ENCODE measurements at places on chromosomes 16 and 17.

DNA sequence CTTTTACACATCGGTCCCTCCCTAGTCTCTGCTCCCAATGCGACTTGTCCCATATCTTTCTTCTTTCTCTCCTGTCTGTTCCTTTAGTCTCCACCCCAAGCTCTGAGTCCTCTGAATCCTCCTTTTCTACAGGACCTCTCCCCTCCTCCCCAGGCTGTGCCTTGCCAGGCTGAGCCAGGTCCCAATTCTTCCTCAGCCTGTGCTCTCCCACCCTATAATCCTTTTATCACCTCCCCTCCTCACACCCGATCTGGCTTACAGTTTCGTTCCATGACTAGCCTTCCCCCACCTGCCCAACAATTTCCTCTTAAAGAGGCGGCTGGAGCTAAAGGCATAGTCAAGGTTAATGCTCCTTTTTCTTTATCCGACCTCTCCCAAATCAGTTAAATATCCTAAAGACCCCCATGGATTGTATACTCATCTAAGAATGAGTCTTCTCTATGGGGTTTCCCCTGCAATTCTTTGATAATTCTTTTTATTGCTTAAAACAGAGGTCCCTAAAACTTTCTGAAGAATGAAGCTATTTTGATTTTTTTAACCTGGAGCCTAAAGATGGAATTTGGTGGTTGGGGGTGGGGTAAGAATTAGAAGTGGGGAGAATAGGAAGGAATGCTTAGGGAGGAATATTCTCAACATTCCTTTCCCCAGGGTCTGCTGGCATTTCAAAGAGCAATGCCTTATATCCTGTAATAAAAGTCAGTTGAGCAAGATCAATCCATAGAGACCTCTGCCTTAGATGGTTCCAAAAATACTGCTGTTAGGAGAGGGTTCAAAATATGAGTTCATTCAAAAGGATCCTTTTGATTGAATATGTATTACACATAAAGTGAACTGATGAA is 102.8 kb downstream of the MYO1D start:
- no peak for DNase-seq

DNA sequence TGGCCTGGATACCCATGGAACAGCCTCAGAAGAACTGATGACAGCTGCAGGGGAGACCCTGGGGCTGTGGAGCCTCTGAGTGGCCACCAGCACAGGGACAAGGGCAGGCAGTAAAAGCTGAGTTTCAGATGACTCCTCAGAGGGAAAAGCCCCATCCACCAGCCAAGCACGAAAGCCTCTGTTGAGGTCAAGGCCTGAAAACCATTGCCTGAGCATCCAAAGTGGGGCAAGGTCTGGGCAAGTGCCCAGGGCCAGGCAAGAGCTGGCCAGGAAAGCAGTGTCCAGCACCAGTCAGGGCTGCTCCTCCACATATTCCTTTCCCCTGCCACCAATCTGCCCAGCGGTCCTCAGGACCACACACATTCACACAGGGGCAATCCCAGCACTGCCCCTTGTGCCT is 16.4 kb downstream of the ATP6V0D1 start:
- DNase-seq: no peak

- DNase-seq: no peak
Observed at GRCh38 chr17:21524211-21524591, 148.0 kb downstream of the KCNJ12 start.

DNA sequence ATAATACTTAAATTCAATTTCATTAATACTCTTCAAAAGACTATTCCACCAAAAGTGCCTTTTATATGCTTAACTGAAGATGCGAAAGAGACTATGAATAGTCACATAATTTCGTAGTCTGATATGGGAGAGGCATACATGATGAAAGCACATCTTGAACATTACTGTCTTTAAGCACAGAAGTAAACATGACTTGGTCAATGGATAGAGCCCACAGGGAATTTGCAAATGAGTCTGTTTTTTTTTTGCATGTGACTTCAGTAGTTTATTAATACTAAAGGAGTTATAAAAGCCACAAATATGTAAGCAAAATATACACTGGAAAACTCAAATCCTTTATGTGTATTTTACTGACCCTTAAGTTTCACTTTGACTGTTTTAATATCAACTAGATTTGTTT is 15.9 kb downstream of the ADPRM start:
- DNase-seq: no peak

GRCh38 chr17:58403311-58403710 is 14.0 kb downstream of the RNF43 start:
- DNase-seq: no peak

DNA sequence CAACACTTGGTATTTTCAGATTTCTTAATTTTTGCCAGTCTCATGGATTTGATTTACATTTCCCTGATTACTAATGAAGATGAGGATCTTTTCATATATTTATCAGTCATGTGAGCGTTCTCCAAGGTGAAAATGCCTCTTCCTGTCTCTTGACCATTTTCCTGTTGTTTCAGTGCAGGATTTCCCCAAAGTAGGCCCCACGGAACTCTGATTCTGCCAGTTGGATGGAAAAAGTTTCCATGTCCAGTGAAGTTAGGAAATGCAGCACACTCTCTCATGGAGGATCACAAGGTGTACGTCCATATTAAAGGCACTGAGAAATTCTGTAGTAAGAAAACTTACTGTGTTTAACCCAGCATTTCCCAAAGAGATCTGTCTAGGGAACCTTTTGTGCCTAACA is 16.5 kb upstream of the LIMD2 start:
- DNase-seq: no peak

DNA sequence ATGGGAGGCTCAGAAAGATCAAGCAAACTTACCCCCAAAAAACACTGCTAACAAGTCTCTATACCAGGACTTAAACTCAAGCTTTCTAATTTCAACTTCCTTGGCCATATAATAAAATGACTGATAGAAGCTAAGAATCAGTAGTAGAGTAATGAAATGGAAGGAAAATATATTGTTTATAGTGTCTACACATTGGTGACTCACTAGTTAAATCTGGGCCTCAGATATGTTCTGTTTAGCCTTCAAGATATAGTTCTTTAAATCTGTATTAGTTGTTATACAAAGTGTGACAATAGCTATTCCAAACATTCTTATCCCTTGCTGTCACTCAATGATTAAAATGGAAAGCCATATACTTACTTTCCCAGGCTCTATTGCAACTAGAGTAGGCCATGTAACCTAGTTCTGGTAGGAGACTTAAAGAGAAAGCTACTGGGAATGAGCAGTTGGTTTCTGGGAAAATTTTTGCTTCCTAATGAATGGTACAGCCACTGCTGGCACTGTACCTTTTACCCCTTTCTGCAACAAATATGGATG is 18.3 kb downstream of the SSH2 start:
- no peak for DNase-seq

DNA sequence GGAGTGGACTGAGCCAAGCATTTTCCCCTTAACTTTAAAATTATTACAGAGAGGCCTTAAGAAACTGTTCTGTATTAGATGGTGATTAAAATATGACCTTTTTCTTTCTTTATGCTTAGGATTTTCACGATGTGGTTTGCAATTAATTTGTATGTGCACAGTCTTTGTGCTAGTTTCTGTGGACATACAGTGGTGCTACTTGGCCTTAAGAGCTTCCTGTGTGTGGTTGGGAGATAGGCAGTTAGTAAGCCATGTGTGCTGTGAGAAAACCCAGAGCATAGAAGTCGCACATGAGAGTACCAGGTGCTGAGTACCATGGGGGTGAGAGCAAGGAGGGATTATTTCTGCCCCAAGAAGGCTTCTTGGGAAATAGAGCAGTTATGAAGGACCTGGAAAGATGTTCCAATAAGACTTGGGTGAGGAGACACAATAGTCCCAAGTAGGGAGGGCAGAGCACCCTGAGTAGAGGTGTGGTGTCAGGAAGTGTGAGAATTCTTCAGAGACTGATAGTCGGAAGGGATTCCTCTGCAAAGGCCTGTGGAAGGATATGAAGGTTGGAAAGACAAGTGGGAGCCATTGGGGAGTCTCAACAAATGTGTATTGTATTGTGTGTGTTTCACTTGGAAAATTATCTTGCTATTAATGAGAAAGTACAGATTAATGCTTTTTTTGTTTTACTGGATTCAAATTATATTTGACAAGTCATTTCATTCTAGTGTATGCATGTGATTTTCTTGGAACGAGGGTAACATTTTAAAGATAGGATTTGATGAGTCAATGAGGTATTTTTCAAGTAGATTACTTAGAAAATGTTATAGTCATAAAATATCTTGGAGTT is 239.9 kb downstream of the PRKCA start:
- no peak for DNase-seq

DNA sequence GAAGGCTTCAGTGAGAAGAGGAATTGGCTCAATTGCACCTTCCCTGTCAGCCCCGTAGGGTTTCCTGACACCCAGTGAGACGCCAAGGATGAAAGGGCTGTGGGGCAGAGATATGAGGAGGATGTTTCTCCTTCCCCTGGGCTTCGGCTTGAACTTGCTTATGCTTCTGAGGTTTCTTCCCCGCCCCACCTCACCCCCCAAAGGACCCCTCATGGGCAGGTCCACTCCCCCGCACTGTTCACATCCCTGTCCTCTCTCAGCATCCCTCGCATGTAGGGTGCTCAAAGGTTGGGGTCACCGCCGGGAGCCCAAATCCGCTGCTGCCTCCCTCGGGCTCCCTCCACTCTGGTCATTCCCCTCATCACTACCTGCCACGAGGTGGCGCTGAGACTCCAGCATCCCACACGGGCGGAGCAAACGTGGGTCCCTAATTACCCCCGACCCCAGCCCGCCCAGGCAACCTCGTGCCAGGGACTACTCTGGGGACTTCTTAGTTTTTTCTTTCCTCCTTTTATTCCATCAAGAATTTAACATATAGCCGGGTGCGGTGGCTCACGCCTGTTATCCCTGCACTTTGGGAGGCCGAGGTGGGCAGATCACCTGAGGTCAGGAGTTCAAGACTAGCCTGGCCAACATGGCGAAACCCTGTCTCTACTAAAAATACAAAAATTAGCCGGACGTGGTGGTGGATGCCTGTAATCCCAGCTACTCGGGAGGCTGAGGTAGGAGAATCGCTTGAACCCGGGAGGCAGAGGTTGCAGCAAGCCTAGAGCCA is 3.3 kb upstream of the TRARG1 start:
- DNase-seq: peak; percentile 38

DNA sequence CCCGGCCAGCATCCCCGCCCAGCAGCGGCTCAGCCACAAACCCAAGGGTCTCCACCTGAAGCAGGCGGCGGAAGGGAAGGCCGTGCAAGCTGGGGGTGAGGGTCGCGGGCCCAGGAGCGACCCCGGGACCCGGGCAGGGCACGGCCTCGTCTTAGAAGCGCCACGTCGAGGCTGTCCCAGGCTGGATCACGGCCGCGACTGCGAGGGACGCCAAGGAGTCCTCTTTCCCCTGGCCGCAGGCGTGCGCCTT is 538 bp upstream of the CCNF start:
- DNase-seq: no peak

DNA sequence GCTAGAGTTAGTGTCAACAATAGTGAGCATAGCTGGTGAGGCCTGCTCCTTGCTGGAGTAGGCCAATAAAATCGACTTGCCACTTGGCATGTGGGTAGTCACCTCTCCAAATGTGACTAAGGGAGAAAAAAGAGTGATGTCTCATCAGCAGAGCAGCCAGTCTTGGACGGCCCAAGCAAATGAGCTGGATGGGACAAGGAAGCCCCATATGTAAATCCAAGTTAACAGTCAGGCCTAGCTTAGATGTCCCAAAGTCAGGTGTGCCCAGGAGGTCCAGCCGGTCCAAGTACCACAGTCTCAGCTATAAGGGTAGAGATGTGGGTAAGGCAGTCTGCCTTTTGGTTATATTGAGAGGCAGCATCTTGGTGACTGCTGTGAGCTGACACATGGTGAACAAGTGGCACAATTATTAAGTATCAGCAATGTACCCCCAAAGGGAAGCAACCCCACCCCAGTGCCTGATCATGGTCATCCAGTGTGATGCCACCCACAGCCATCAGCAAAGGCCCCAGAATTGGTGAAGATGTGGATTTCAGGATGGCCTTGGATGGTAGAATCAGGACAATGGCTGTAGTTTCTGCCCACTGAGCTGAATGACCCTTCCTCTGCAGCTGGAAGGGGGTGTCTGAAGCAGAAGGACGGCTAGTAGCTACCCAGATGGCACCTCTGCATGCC is 83.4 kb downstream of the TNFRSF13B start:
- no peak for DNase-seq

DNA sequence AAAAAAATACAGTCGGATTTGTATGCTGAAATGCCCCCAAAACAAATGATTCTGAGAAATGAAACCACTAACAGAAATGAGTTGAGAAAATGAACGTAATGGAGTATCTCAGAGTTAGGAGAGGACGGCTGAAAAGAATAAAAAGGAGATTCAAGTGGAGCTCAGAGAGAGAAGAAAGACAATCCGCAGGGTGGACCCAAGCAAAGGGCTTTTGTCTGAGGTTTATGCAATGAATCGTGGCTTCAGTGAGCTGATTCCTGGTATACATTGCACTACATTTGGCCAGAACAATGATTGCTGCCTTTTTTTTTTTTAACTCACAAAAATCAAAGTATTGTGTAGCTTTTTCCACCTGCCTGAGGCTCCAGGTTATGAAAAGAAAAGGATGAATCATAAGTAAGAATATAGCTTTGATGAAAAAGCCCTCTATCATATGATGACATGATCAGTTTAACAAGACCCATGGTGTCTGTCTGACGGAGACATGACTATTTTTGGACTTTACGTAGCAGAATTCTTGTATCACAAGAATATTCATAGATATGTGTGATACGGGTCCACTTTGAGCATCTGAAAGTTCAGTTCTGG is 4.4 kb upstream of the MED9 start:
- DNase-seq: no peak

DNA sequence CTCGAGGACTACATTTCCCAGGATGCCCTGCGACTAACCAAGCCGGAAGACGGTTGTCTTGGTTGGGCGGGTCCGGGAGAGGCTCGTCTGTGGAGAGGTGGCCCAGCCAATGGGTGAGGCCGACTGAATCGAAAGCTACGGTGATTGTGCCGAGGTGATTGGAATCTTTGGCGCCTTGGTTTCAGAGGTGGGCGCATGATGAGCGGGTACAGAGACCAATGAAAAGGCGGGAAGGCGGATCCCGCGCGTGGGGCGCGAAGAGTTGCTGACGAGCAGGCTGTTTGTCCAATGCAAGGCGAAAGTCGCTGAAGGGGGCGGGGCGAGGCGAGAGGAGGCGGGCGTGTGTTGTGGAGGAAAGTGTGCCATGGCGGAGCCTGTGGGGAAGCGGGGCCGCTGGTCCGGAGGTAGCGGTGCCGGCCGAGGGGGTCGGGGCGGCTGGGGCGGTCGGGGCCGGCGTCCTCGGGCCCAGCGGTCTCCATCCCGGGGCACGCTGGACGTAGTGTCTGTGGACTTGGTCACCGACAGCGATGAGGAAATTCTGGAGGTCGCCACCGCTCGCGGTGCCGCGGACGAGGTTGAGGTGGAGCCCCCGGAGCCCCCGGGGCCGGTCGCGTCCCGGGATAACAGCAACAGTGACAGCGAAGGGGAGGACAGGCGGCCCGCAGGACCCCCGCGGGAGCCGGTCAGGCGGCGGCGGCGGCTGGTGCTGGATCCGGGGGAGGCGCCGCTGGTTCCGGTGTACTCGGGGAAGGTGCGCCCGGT is at the start of gene NFATC2IP:
TSS of gene NFATC2IP (plus strand) at position 290 of the 762 bp plus-strand sequence. CDS start at position 365, 75 bp downstream.
- DNase-seq: peak; percentile 98

DNA sequence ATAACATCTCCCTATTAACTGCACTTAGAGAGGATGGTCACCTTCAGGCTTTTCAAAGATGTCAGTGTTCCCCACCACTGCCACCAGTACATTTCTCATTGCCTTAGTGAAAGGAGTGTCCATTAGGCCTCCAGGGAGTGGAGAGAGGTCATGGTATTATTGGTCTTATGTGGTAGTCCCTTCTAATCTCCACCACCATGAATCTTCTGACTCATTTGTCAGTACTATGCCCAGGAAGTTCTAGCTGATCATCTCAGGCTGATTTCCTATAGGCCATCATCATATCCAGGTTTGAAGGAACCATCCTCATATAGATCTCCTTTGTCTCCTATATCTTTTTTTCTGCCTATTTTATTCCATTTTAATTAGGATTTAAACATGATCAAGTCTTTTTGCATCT is 221.5 kb downstream of the CYB561 start:
- no peak for DNase-seq
